PC-3 (cell line): ENCODE measurements at places on chromosomes 3 and 15. TPM values are rescaled to one million over a fixed set of nuclear protein-coding genes. Genes with fewer than 3 reads are reported as not detected.

Gene SH2D7
- total RNA-seq = not detected in 2 replicates

Gene CCR3
- 0.22 TPM in 1 of 2 replicates, not detected in the other for total RNA-seq

Gene CFAP20DC
- 13.8 and 15.4 TPM in 2 replicates for total RNA-seq

Gene PIGZ
- 1.6 and 3.7 TPM in 2 replicates for total RNA-seq

Gene CCDC39
- total RNA-seq = 0.04 TPM in 1 of 2 replicates, not detected in the other

Gene ACKR4
- not detected in 2 replicates for total RNA-seq

DNA sequence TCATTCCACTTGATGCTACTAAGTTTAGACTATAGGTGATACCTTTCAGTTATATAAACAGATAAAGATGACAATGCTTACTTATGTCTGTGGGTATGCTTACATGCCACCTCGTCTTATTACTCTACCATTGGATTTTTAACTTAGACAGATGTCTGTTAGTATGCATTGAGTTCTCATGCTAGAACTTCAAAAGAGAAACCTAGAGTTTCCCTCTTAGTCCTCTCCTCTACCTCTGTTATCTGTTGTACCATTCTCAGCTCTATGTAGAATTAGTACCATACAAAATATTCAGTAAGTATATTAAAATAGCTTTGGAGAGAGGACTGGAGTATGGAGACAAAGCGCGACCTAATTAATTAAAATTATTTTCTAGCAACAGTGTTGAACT, 111.3 kb downstream of the BBX start:
- no peak for DNase-seq

DNA sequence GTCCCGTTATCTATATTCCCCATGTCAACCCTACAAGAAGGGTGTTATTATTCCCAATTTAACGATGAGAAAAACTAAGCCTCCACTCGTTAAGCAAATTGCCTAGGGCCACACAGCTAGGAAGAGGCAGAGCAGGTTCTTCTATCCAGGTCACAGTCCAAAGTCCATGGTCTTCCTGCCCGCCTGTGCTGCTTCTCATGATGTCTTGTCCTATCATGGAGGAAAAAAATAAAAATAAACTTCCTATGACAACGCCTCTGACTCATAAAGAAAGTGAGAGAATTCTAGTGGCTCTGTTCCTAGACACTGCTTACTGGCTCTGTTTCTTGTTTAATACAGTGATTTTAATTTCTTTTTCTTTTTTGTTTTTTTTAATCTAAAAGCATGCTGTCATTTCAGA, 9.7 kb downstream of the COL8A1 start:
- DNase-seq = peak; percentile 94

DNA sequence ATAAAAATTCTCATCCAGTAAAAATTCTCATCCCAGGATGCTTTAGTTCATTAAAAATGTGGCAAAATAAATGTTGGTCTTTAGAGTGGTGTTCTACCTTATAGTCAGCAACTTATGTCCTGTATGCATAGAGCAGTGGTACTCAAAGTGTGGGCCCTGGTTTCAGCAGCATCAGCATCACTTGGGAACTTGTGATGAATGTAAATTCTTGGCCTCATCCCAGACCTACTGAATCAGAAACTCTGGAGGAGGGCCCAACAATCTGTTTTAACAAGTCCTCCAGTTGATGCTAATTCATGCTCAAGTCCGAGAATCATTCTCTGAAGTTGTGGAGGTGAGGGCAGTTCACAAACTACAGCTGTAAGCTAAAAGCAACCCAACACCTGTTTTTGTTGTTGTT, 307.3 kb upstream of the SATB1 start:
- DNase-seq = peak; percentile 14

DNA sequence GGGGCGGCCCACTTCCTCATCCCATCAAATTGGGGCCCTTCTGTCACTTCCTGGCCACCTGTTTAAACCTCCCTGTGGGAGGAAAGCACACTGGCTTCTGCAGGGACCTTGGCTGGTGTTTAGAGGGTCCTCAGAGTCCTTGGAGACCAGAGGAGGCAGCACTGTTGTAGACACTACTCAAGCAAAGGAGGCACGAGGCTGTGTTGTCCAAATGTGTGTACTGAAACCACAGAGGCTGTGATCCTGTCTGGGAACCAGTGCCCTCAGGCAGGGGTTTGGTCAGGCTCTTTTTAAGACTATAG, 12.4 kb upstream of the SEC13 start:
- no peak for DNase-seq

GRCh38 chr3:44198284-44199269, 43.1 kb upstream of the TOPAZ1 start:
- DNase-seq = peak; percentile 91

GRCh38 chr3:176046703-176047102, 1150.6 kb downstream of the TBL1XR1 start:
- DNase-seq = no peak

GRCh38 chr3:146476094-146476740, 6.9 kb upstream of the PLSCR2 start:
- no peak for DNase-seq
